ENCODE measurements at places on chromosomes 1 and 21.

GRCh38 chr1:42983253-42983652 lies 24.6 kb upstream of the SLC2A1 start:
- no peak for DNase-seq

DNA sequence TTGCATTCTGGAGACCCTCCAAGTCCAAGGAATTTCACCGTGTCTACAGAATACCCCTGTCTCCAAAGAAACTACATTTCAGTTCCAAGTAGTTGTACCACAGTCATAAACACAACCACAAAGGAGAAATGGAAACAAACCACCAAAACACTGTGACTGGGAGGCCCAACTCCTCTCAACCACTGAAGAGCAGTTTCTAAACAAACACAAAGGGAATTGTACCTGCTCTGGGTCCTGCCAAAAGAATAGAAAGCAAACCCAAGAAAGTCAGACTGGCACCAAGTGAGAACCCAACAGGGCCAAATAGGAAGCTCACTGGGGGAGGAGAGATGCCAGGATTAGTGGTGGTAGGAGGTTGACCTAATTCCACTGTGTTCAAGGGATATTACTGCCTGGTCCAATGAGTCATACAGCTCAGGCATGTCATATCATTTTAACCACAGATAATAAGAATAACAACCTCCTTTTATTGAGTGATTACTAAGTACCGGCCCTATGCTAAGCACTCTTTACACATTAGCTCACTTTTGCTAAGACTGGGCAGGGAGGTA lies 123.9 kb upstream of the PPP2R5A start:
- no peak for DNase-seq

DNA sequence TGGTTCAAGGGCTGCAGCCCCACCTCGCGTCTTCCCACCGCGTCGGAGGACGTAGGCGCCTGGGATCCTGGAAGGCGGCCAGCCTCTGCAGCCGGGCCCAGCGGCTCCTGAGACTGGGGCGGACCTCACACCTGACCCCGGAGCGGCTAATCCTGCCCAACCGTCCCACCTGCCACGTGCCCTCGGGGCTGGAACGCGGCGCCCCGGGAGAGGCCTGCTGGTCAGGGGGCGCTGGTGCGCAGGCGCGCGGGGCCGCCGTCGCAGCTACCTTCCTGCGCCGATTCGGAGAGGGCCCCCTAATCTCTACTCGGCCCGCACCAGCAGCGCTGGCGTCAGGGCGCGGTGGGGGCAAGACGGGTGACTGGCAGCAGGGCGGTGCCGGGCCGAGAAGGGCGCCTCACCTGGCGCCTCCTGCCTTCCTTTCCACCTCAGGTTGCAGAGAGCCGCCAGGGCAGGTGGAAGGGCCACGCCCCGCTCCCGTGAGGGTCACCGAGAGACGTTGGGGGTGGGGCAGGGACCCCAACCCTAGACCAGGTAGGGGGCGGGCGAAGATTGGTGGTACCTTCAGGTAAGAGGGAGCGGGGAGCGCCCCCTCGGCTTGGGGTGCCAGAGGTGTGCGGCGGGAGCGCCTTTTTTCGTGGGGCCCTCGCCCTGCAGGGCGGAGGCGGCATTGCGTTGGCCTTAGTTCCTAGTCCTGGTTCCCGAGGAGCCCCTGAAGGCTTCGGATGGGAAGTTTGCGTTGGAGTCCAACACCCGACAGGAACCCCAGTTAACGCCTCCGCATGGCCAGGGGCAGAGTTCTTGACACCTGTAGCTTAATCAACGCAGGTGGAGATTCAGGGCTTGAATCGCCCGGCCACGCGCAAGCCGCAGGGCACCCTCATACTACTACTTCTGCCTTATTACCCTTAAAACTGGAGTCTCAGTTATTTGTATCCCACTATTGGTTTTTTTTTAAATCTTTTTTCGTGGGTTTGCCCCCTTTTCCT lies at the start of gene TDRD5:
Gene TDRD5 (plus strand): TSS at position 241 of the 989 bp plus-strand sequence. CDS start 784 bp downstream, outside the sequence.
- DNase-seq, result no peak

GRCh38 chr1:6373961-6374720 lies 19.4 kb downstream of the ACOT7 start:
- DNase-seq, result no peak

DNA sequence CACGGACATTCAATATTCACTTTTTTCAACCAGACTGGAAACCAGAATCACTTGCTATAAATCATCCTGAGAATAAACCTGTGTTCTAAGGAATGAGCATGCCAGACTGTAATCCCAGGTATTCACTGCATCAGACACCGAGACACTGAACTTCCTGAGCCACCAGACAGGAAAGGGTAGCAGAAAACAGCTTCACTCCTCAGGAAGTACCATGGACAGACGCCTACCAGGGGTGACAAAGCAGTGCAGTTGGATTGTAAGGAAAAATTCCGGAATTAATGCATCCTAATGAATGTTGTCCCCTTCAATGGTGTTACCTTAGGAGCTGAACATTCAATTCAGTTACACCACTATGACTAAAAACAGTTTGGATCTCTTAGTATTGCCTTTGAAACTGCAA lies 156.1 kb downstream of the PIGK start:
- no peak for DNase-seq

DNA sequence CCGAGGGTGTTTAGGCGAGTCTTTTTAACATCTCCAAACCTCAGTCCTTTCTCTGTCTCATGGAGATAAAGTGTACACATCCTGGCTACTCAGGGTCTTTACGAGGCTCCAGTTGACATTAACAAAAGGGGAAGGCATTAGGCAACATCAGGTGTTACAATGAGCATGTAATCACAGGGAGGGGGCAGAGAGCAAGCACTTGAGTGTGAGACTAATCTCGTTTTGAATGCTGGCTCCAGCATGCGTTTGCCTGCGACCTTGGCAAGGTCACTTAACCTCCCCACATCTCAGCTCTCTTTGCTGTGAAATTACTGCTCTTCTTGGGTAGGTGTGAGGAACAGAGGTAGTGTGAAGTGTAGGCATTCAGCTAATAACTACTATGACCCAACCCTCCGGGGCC lies 3.1 kb downstream of the TNNT2 start:
- DNase-seq, result no peak

GRCh38 chr1:197771904-197772556 lies 3.2 kb downstream of the DENND1B start:
- no peak for DNase-seq

GRCh38 chr1:161772397-161772796 lies 6.3 kb downstream of the ATF6 start:
- no peak for DNase-seq

DNA sequence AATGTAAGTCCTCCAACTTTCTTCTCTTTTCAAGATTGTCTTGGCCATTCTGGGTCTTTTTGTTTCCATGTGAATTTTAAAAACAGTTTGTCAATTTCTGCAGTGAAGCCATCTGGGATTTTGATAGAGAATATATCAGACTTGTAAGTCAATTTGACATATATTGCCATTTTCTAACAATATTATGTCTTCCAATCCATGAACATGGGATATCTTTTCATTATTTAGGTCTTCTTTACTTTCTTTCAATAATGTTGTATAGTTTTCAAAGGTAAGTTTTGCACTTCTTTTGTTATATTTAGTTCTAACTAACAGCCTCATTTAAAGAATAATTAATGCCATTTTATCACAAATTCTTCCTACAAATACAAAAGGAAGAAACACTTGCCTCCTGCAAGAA lies 73.4 kb downstream of the STUM start:
- no peak for DNase-seq

- no peak for DNase-seq
Measured at GRCh38 chr1:97082160-97082848, 360.7 kb downstream of the PTBP2 start.

- DNase-seq, result no peak
Measured at GRCh38 chr1:93670141-93670540, 11.5 kb downstream of the BCAR3 start.

DNA sequence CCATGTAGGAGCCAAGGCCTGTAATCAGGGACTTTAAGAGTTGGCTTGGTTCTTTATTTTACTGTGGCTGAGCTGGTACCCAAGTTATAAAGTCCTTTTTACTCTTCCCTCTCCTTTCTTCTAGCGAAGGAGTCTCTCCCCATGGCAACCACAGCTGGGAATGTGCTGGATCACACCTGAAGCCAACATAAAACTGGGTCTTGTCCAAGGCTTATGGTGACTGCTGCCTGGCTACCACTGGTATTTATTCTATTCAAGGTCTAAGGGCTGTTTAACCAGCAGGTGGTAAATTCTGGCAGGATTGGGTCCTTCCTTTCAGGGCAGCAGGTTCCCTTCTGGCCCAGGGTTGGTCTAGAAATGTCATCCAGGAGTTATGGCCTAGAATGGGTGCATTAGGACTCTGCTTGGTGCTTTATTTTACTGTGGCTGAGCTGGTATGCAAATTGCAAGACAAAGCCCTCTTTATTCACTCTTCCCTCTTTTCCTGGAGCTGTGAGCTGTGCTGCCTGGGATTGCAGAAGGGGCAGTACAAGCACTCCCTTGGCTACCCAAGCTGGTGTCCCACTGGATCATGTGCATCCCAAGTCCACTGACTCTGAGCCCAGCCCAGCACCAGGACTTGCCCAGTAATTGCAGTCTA lies 26.6 kb downstream of the SLC22A15 start:
- DNase-seq, result no peak

DNA sequence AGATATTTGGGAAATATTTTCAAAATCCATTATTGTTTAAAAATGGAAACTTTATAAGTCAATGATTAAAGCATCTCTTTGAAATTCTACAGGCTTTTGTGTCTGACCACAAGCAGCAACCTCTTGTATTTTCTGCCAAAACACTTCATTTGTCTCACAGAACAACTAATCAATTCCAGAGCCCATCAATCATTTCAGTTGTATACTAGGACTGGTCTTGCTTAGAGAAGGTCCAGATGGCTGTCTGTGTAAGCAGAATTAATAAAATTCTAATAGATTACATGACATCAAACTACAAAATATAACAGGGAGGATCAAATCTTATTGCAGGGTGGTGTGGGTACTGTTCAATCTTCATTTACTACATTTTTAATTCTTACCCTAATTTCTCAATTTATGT lies 76.4 kb downstream of the ACBD6 start:
- DNase-seq, result no peak
